ENCODE measurements at places on chromosomes 11 and 22.

DNA sequence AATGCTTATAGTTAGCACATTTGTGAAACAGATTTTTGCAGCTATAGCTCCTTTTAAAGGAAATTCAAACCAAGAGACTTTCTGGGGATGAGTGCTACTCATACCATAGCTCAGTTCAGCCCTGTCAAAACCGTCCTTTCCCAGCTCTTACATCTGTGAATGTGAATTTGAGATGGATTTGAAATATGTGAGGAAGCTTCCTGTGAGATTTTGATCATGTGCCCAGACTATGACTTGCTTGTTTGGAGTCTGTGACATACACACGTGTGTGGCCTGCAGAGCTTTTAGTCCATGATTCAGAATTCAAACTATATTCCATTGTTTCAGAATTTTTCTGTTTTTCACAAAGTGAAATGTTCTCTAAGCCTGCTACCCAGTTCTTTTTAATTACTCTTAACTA, 4.4 kb upstream of the MMP1 start:
- DNase-seq = no peak

DNA sequence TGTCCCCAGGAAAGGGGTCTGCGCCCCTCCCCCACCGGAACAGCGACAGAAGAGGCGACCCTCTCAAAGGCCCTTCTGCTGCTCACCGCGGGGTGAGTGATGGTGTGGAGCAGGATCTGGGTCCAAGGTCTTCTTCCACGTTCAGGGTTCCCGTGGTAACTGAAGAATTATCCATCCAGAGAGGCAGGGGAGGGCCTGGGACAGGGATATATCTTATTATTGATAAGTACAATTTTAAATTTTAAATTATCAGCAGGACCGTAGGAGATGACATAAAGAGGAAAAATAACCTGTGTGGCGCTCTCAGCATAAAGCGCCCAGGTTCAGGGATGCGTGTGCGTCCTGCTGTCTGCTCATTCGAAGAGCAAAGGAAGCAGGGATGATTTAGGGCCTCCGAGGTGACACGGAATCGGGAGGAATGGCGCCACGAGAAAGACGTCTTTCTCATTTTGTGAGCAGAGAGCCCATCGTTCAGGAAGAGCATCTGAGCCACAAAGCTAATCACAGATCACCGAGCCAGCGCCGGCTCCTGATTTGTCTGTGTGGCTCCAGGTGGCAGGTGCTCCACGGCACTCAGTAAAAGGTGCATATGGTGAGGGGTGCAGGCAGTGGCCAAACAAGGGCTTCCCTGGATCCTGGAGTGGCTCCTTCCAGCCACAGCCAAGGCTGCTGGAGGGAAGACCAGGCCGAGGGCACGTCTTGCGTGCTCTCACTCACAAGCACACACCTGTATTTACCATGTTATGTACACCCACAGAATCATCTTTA, 19.3 kb downstream of the KRTAP5-5 start:
- no peak for DNase-seq

- DNase-seq = no peak
These were observed 193.1 kb downstream of the DSCAML1 start for GRCh38 chr11:117603932-117604331.

DNA sequence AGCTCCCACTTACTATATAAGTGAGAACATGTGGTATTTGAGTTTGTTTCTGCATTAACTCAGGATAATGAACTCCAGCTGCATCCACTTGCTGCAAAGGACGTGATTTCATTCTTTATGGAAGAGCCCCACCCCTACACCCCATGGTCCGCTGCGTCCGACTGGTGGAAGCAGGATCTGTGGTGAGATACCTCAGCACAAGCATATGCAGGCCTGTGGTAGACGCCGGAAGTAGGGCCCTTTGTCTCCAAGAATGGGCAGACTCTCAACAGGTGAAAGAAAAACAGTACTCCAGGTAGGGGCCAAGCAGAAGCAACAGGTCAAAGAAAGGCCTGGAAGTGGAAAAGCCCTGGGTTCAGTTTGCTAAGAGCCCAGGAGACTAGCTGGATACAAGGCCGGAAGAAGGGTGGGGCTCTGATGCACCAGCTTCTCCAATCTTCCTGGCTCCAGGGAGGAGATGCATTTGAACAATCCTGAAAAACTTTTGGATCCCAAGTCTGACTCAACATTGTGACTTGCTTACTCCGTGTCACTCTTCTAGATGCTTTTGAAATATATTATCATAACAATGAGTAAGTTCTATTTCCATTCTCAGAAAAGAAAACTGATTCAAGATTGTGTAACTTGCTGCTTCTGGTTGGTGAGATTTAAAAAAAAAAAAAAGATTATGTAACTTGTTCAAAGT, 30.4 kb downstream of the NEAT1 start:
- no peak for DNase-seq

DNA sequence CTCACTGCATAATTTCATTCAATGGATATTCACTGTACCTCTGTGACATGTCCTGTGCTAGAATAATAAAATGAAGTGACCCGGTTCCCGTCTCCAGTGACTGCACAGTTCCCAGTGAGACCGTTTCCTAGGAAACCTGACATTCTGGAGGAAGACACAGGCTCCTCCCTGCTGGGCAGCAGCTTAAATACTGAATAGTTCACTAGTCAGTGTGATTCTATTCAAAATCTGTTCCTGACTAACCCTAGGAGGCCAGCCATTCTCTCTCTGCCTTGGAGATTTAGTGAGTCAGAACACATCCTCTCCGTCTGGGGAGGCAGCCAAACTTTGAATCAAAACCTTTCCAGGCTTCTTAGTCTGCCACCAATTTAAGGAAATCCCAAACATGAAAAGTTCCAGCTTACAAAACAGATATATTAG, 11.3 kb downstream of the TRIM66 start:
- DNase-seq = no peak

- no peak for DNase-seq
These were observed 225.2 kb downstream of the BUD13 start for GRCh38 chr11:116547571-116547970.

- DNase-seq = no peak
These were observed 4.9 kb downstream of the HIPK3 start for GRCh38 chr11:33262011-33262645.

DNA sequence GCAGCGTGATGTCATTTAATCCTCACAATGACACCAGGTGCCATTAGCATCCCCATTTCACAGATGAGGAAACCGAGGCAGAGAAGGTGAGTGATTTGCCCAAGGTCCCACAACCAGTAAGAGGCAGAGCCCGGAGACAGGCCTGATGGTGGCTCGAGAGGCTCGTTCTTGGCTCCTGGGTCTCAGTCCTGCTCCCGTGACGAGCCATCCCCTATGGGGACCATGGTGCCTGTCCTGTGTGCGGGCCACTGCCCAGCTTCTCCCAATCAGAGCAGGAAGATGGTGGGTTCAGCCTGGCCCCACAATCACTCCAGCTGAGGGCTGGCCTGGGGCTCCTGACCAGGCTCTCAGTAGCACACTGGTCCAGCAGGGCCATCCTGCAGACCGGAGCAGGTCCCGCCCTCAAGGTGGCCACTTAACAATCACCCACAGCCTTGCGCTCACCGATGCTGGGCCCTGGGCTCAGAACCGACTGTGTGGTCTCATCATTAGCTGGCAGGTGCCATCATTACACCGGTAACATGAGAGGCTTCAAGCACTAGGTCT, 3.6 kb downstream of the ALDH3B1 start:
- no peak for DNase-seq

DNA sequence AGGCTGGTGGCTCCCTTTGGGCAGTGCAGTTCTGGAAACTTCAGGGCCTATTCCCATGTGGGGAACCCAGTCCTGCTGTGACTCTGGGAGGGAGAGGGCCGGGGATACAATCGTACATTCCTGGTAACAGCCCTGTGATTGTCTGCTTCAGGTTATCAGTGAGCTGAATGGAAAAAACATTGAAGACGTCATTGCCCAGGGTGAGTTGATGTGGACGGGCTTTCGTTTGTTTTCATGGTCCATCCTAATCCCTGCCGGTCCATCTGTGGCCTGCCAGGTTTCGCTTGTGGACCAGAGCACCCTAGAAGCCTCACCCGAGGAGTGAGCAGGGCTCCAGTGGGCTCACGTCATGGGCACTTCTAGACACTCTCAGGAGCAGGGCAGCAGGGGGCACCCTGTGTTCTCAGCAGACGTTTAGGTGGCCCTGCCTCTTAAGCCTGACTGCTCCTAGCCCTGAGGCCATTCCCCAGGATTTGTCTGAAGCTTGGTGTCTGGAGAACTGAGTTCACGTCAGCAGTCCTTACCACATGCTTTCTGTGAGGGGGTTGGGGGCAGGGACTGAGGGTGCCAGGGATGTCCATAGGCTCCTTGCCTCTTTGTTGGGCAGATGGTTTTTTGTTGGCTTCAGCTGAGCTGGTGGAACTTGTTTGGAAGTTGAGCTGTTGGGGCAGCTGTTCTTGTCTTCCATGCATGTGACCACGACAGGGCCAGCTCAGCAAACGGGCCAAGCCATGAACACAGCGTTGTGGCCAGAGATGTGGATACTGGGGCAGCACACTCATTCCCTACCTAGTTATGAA, 1.9 kb downstream of the RPLP2 start:
- no peak for DNase-seq

GRCh38 chr11:80727315-80727714, 1286.5 kb upstream of the TENM4 start:
- no peak for DNase-seq

DNA sequence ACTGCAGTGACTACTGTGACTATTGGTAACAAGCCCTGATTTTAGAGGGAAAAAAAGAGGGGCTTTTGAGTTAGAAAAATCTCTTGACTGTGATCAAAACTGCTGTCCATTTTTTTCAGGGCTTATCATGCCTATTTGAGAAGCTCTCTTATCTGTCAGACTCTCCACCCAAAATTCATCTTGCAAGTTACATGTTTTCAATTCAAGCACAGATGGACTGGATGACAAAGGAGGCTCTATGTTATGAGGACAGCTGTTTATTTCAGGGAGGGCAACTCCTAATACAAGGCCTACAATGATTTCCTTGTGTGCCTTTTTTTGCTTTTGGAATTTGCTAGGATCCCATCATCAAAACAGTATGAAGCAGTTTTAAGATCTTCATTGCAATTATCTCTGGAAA, 35.2 kb upstream of the USP47 start:
- no peak for DNase-seq

GRCh38 chr11:43955381-43956118, 13.1 kb downstream of the C11orf96 start:
- no peak for DNase-seq

GRCh38 chr22:37618072-37618656, 9.5 kb downstream of the GGA1 start:
- no peak for DNase-seq

DNA sequence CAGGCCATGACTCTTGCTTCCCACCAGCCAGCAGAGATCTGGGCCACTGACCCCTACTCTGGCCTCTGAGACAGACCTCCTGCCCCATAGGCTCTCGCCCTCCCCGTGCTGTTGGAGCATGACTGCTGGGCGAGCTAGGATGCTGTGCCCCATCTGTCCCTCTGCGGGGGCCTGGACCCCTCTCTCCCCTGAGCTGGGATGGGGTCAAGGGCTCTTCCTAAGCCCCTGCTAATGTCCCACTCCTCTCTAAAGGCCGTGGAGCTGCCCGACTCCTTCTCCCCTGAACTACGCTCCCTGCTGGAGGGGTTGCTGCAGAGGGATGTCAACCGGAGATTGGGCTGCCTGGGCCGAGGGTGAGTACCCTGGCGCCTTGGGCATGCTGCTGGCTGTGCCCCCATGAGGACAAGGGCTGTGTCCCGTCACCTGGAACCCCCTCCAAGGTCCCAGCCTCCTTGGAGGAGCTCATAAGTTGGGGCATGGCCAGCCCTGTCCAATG, 6.2 kb upstream of the ANKRD13D start:
- no peak for DNase-seq

GRCh38 chr11:11969380-11970215, 38.8 kb downstream of the DKK3 start:
- DNase-seq = no peak

DNA sequence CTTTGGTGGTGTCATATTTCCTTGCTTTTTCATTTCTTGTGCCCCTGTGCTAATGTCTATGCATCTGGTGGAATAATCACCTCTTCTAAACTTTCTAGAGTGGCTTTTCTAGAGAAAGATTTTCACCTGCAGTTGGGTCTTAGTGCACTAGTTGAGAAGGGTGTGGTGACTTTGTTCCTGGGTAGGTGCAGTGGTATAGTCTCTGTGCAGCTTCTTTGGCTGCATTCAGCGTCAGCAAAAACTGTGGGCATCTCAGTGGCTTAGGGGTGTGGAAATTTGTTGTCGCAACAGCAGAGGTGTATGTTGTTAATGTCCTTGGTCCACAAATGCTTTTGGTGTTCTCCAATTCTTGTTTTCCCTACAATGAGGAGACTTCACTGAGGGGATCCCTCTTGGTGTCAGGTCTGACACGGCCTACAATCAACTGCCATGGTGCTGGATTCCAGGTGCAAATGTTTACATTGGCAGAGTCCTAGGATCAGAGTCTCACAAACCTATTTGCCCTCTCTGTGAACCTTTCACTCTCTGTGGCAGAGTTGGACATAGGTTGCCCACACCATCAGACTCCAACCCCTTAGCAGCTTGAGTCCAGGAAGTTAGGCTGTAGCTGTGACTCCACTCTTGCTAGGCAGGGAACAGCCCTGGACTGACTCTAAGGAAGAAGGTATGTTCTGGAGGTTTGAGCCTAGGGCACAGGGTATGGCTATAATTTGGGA, 48.8 kb downstream of the GDPD4 start:
- no peak for DNase-seq

GRCh38 chr22:24588381-24588756, 4.5 kb downstream of the LRRC75B start:
- DNase-seq = peak; percentile 86

- DNase-seq = no peak
These were observed 36.2 kb downstream of the USP35 start for GRCh38 chr11:78224906-78225420.

DNA sequence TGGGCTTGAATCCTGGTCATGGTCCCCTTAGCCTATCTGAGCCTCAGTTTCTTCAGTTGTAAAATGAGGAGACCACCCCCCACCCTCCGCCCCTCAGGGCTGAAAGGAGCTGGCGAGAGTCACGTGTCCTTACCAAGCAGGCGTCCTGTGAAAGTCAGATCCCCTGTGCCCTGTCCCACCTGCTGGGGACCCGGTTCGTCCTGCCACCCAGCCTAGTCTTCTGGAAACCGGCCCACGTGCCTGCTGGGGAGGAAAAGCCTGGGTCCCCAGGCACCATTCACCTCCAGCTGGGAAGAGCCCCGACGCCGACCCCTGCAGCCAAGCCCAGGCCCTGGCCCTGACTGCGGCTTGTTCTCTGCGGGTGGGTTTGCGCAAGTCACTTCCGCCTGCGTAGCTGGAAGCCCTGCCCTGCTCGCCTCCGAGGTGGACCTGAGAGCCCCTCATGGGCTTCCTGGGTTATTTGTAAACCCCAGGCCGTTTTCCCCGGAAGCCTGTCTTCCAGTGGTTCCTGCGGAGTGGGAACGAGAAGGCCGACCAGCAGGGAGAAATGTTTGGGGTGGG, 679 bp upstream of the SSH3 start:
- no peak for DNase-seq

- no peak for DNase-seq
These were observed 364.6 kb downstream of the LUZP2 start for GRCh38 chr11:24861440-24861839.

DNA sequence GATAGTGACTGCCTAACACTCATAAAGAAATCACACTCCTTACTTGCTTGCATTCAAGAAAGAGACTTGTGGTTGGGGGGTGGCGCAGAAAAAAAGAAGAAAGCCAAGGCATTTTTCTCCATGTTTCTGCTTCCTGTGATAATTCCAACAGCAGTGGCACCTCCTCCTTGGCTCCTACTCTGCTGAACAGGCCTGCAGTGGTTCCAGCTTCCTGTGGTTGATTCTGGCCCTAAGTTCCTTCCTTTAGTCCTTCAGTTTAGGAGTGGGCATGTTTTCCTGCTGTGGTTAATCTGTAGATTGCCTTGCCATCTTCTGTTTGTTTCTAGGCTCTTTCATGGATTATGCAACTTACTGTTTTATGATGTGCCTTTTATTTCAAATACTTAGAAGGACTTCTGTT, 940.4 kb downstream of the DLG2 start:
- DNase-seq = no peak
